PC-3 (cell line): ENCODE measurements at places on chromosomes 16 and 17. TPM values are rescaled to one million over a fixed set of nuclear protein-coding genes. Genes with fewer than 3 reads are reported as not detected.

TMIGD1 gene
- not detected in 2 replicates for total RNA-seq

ITGAD gene
- not detected in 2 replicates for total RNA-seq

HOXB4 gene
- total RNA-seq: 0.22 and 0.58 TPM in 2 replicates

DHODH gene
- 10.6 and 11.1 TPM in 2 replicates for total RNA-seq

KIF19 gene
- total RNA-seq: not detected in 2 replicates

RND2 gene
- total RNA-seq: 0.12 and 0.29 TPM in 2 replicates

MMP15 gene
- 6.3 and 9.4 TPM in 2 replicates for total RNA-seq

AANAT gene
- not detected in 2 replicates for total RNA-seq

RNF40 gene
- total RNA-seq: 64.1 and 80.2 TPM in 2 replicates

FOXF1 gene
- not detected in 2 replicates for total RNA-seq

CHST6 gene
- total RNA-seq: 0.35 and 0.91 TPM in 2 replicates

- H3K4me1 ChIP-seq: no peaks in the 10 kb centered on the region
- no peak overlapping the region for H3K4me3 ChIP-seq
- H3K27ac ChIP-seq: no peak overlapping the region
- no peaks in the 10 kb centered on the region for H3K27me3 ChIP-seq
- DNase-seq: no peak
Observed at GRCh38 chr16:72112452-72112792, 18.8 kb downstream of the DHX38 start.

GRCh38 chr16:82373976-82374375 is 204.0 kb upstream of the MPHOSPH6 start:
- H3K36me3 ChIP-seq: no peaks in the 10 kb centered on the region
- no peaks in the 10 kb centered on the region for H3K4me1 ChIP-seq
- no peaks in the 10 kb centered on the region for H3K27me3 ChIP-seq
- no peak overlapping the region for H3K27ac ChIP-seq
- DNase-seq: no peak
- no peak overlapping the region for H3K4me3 ChIP-seq

DNA sequence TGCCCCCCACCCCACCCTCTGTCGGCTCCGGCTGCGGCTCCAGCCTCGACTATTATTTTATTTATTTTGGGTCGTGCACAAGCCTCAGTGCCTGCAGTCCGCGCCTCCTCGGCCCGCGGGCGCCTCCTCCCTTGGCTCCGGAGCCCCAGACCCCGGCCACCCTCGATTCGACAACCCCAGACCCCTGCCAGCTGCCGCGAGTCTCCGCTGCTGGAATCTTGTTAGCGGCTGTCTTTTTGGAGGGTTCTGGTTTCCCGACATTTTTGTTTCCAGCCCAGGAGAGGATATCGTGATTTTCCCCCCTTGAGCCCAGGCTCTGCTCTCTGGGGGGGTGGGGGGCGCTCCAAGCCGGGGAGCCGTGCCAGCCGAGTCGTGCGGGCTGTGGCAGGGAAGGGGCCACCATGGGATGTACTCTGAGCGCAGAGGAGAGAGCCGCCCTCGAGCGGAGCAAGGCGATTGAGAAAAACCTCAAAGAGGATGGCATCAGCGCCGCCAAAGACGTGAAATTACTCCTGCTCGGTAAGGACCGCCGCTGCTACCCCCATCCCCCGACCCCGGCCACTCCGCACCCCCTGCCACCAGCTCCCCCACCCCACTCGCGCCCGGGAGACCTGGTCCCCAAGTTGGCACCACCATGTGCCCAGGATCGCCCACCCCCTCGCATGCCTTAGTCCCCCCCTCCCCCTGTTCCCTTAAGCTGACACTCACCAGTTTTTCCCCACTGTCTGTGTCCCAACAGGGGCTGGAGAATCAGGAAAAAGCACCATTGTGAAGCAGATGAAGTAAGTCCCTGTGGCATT is 746 bp downstream of the GNAO1 start:
- H3K27me3 ChIP-seq: peaks cover 77% of the 10 kb centered on the region
- no peaks in the 10 kb centered on the region for H3K4me1 ChIP-seq

- H3K4me3 ChIP-seq: no peak overlapping the region
- peak overlapping the region; percentile 21 for H3K27ac ChIP-seq
- DNase-seq: peak; percentile 83
- H3K36me3 ChIP-seq: peaks cover 11% of the 10 kb centered on the region
- H3K4me1 ChIP-seq: peaks cover 12% of the 10 kb centered on the region
- no peaks in the 10 kb centered on the region for H3K27me3 ChIP-seq
Observed at GRCh38 chr17:63356337-63356757, 89.8 kb downstream of the CYB561 start.

GRCh38 chr17:47279062-47279801 is 25.6 kb downstream of the ITGB3 start:
- H3K27me3 ChIP-seq: no peaks in the 10 kb centered on the region
- H3K36me3 ChIP-seq: no peaks in the 10 kb centered on the region
- peak; percentile 82 for DNase-seq
- peak overlapping the region; percentile 40 for H3K27ac ChIP-seq

GRCh38 chr16:58187665-58188421 is 10.1 kb downstream of the CSNK2A2 start:
- no peak for DNase-seq
- H3K27me3 ChIP-seq: no peaks in the 10 kb centered on the region
- H3K36me3 ChIP-seq: peaks cover 54% of the 10 kb centered on the region
- no peaks in the 10 kb centered on the region for H3K4me1 ChIP-seq

- no peak overlapping the region for H3K4me3 ChIP-seq
- H3K36me3 ChIP-seq: no peaks in the 10 kb centered on the region; the same call in 1 of the 2 replicates
- DNase-seq: peak; percentile 67
- peaks cover 24% of the 10 kb centered on the region for H3K4me1 ChIP-seq
Observed at GRCh38 chr17:17853811-17854447, 17.1 kb upstream of the SREBF1 start.

- no peaks in the 10 kb centered on the region for H3K36me3 ChIP-seq
- no peaks in the 10 kb centered on the region for H3K4me1 ChIP-seq
- no peak overlapping the region for H3K27ac ChIP-seq
- DNase-seq: no peak
Observed at GRCh38 chr16:12917653-12918052, 16.3 kb downstream of the SHISA9 start.

DNA sequence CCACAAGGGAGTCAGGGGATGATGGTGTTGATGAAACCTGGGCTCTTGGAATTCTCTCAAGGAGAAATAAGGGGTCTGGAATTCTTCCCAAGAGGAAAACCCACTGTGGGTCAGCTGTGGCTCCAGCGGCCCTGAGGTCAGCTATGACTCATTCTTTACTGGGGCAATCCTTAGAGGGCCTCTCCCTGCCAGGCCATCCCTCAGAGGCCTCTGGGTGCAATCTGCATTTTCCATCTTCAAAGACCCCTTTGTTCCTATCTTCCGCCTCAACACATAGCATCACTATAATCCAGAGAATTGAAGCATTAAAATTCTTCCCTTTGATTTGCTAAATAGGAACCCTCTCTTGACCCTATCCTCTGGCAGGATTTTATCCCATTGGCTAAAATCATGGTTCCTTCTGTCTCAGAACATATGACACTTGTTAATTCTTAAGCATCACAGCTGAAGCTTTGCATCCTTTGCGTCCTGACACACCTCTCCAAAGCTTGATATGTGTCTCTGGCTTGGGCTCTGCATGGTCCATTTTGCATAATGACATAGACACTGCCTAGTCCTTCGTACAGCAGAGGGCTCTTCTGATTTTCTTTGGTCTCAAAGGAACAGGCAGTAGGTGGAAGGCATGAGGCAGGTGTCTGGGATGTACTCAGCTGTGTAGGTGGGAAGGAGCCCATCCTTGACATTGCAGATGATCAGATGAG is 4.4 kb upstream of the KRT37 start:
- DNase-seq: no peak
- no peak overlapping the region for H3K4me3 ChIP-seq
- H3K27me3 ChIP-seq: no peaks in the 10 kb centered on the region
- H3K36me3 ChIP-seq: no peaks in the 10 kb centered on the region

DNA sequence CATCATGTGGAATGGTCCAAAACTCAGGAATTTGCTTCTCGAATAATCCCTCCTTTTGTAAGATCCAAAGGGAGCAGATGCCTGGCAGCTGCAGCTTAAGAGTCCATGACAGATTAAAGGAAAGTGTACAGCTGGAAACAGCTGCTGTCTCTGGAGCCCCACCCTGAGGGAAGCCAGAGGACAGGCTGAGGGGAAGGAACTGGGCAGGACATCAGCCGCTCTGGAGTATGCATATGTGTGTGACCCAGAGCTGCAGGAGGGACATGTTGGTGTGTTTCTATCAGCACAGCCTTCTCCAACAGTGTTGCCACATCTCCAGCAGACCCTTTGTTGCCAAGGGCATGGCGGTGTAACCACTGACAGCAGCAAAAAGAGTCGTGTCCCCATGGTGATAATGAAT is 46.2 kb downstream of the CYB561 start:
- DNase-seq: no peak
- H3K4me3 ChIP-seq: no peak overlapping the region
- no peaks in the 10 kb centered on the region for H3K36me3 ChIP-seq

GRCh38 chr17:40032322-40033320 is 17.4 kb downstream of the CSF3 start:
- no peak overlapping the region for H3K27ac ChIP-seq
- peaks cover 5% of the 10 kb centered on the region for H3K36me3 ChIP-seq
- no peak overlapping the region for H3K4me3 ChIP-seq
- H3K27me3 ChIP-seq: no peaks in the 10 kb centered on the region

- peaks cover 64% of the 10 kb centered on the region for H3K4me1 ChIP-seq
- H3K4me3 ChIP-seq: peak overlapping the region; percentile 88; the same call in 1 of the 2 replicates
- H3K27ac ChIP-seq: peak overlapping the region; percentile 92
- peaks cover under 1% of the 10 kb centered on the region; the same call in 1 of the 2 replicates for H3K36me3 ChIP-seq
Observed at GRCh38 chr17:39702901-39703893, 3.3 kb downstream of the ERBB2 start.

GRCh38 chr17:27520491-27521185 is 64.4 kb downstream of the KSR1 start:
- no peaks in the 10 kb centered on the region for H3K36me3 ChIP-seq
- H3K27ac ChIP-seq: no peak overlapping the region
- no peaks in the 10 kb centered on the region for H3K27me3 ChIP-seq
- peaks cover 4% of the 10 kb centered on the region; the same call in 1 of the 2 replicates for H3K4me1 ChIP-seq

- H3K27me3 ChIP-seq: peaks cover 34% of the 10 kb centered on the region
- no peak for DNase-seq
- no peaks in the 10 kb centered on the region for H3K4me1 ChIP-seq
- H3K27ac ChIP-seq: no peak overlapping the region
Observed at GRCh38 chr17:69144331-69145255, 2.9 kb upstream of the ABCA6 start.

DNA sequence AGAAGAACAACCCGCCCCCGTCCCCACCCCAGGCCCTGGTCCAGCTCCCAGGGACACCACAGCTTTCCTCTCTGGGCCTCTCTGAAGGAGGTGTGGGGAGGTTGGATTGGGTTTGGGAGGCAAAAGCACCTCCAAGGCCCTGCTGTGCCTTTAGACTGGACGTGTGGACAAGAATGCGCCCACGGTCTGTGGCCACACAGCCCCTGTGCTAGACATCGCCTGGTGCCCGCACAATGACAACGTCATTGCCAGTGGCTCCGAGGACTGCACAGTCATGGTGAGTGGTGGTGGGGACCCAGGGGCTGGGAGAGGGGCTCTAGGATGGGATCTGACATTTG is 3.0 kb downstream of the CORO1A start:
- DNase-seq: no peak
- H3K4me1 ChIP-seq: no peaks in the 10 kb centered on the region
- H3K36me3 ChIP-seq: no peaks in the 10 kb centered on the region
- no peak overlapping the region for H3K27ac ChIP-seq

DNA sequence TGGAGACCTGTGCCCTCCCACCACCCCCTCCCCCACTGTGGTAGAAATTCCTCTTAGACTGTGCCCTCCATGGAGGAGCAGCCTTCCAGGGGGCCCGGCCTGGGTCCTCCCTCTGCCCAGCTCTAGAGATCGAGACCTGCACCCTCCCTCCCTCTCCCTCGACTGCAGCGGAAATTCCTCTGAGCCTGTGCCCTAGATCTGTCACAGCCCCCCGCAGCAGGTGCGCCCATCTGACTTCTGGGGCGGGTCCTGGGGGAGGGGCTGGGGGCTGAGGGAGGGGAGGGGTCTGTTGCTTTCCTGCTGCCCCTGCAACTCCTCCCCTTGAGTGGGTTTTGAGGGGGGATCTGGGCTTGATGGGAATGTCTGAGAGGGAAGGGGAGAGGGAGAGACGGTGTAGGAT is 177.8 kb upstream of the GSE1 start:
- no peak overlapping the region for H3K4me3 ChIP-seq
- no peak for DNase-seq
- H3K27ac ChIP-seq: no peak overlapping the region
- no peaks in the 10 kb centered on the region for H3K4me1 ChIP-seq
- no peaks in the 10 kb centered on the region for H3K36me3 ChIP-seq
- H3K27me3 ChIP-seq: no peaks in the 10 kb centered on the region

DNA sequence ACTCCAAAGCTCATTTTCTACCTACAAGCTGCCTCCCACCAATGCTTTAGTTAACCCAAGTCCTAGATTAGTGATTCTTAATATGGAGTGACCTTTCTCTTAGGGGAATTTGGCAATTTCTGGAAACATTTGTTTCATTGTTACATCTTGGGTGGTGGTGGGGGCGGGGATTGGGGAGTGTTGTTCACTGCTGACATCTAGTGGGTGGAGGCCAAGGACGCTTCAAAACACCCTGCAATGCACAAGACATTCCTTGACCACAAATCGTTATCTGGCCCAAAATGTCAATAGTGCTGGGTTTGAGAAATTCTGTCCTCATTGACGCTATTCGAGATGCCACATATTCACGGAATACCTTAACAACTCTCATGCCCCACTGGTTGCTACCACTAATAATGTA is 282.9 kb downstream of the RBFOX1 start:
- no peaks in the 10 kb centered on the region for H3K27me3 ChIP-seq
- H3K27ac ChIP-seq: no peak overlapping the region
- no peak for DNase-seq
- H3K4me3 ChIP-seq: no peak overlapping the region
- H3K36me3 ChIP-seq: no peaks in the 10 kb centered on the region
- H3K4me1 ChIP-seq: no peaks in the 10 kb centered on the region

DNA sequence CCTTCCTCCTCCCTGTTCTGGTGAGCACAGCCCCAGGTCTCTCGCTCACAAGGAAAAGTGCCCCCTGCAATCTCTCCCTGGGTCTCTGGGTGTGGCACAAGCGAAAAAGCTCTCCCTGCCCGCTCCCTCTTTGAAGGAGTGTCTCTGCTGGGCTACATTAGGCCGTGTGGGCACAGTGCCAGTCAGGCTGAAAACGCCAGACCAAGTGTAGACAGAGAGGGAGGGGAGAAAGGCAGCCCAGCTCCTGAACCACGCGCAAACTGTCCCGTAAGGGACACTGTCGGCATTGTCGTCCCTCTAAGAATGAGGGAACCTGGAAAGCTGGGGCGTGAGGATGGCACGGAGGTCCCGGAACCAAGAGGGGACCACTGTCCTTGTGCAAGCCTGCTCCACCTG is 3.9 kb downstream of the SMIM5 start:
- H3K27ac ChIP-seq: no peak overlapping the region
- H3K4me1 ChIP-seq: peaks cover 28% of the 10 kb centered on the region
- H3K36me3 ChIP-seq: no peaks in the 10 kb centered on the region
- no peak for DNase-seq
